NCI-H1092 (cell line): ENCODE measurements at places on chromosomes 2 and 18.

DNA sequence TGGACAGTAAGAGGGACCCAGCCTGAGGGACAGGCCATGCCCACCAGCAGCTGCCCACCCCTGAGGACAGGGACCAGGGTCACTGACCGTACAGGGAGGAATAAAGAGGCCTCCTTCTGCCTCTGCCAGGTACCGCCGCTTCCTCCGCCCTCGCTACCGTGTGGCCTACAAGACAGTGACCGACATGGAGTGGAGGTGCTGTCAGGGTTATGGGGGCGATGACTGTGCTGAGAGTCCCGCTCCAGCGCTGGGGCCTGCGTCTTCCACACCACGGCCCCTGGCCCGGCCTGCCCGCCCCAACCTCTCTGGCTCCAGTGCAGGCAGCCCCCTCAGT lies 2.2 kb downstream of the EMILIN1 start:
- DNase-seq, result no peak

GRCh38 chr2:158381205-158381604 lies 75.3 kb downstream of the CCDC148 start:
- DNase-seq, result no peak

GRCh38 chr2:99640635-99641151 lies 150.9 kb upstream of the REV1 start:
- DNase-seq, result no peak

GRCh38 chr2:42961385-42961811 lies 169.0 kb upstream of the HAAO start:
- DNase-seq, result no peak

DNA sequence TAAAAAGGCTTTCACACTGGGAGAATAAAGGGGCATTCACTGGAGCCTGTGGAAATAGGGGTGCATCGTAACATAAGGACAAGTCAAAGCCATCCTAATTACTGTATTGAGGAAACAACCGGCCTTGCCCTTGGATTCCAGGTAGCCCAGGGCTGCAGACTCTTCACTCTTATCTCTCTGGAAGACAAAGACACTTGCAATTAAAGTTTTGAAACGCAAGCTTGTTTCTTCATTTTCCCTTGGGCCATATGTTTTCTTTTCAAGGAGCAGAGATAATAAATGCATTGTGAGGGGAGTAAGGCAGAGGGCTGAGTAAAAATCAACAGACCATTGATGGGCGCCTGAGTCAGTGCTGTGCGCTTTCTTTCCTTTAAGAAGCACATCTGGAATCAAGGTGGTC lies 11.5 kb downstream of the TNFRSF11A start:
- no peak for DNase-seq

DNA sequence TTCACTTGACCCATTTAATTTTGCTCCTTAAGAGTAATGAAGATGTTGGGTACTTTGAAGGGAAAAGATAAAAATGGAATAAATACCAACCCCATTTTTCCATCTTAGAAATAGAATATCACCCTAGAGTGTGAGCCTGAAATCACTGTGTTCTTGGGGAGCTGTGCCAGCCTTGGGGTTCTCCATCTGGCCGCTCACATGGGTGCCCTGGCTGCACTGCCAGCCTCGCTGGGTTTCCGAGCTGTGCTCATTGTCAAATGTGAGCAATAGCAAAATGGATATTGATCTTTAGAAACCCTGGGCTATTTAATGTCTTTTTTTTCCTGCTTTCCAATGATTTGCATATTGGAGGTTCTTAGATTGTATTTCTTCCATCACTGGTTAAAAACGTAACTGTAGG lies 9.3 kb downstream of the APCDD1 start:
- no peak for DNase-seq

DNA sequence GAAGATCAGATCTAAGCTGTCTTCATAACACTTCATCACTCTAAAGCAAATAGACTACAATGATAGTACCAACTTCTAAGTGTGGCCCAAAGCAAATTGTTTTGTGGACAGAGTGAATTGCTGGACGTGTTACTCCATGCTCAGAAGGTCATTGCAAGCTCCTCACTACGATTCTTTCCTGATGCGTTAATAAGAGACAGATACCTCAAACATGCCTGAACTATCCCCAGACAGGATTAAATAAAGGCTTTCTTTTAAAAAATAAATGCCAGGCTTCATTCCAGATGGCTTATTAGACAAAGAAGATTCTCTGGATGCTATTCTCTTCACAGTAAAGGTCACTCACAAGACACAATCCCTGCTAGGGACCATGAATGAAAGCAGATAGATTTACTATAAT lies 621.2 kb downstream of the DCDC2C start:
- DNase-seq, result no peak

- no peak for DNase-seq
Measured at GRCh38 chr2:218343591-218343990, 13.1 kb upstream of the CATIP start.

DNA sequence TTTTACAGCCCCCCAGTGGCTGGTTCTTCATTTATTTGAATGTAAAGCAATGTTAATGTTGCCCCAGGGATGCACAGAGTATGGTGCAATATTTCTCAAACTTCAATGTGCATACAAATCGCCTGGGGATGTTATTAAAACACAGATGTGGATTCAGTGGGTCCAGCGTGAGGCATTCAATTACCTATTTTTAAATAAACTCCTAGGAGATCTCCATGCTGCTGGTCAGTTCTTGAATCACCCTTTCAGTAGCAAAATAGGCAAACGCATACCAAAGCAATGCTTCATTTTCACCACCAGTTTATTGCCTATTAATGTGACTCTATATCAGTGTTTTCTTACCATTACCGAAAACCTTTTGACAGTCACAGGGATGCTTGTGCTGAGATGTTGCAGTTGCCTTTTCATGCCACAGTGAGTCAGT lies 530.7 kb downstream of the CBLN2 start:
- DNase-seq, result no peak

DNA sequence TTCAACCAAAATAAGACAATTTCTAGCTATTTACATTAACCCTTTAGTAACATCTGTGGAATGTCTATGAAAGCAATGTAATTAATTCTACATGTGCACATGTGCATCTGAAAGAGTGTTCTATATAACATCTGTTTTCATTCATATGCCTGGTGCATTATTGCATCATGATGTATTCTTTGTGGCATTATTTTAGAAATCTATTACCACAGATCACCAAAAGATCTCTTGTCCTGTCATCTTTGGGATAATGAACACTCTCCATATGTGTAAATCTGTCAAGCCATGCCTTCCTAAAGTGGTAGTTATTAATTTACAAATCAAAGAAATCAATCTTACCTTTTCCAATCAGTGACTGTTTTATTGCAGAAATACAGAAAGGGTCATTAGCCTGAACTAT lies 86.9 kb downstream of the TRIB2 start:
- DNase-seq, result no peak
